ENCODE measurements at places on chromosomes 1 and 21.
A peak's percentile ranks its signal among the peaks of the same experiment; 100 is the strongest.

GRCh38 chr1:198873696-198874230, 234.9 kb downstream of the PTPRC start:
- DNase-seq = no peak

- DNase-seq = no peak
These were observed 84.6 kb downstream of the NEGR1 start for GRCh38 chr1:72197786-72198185.

DNA sequence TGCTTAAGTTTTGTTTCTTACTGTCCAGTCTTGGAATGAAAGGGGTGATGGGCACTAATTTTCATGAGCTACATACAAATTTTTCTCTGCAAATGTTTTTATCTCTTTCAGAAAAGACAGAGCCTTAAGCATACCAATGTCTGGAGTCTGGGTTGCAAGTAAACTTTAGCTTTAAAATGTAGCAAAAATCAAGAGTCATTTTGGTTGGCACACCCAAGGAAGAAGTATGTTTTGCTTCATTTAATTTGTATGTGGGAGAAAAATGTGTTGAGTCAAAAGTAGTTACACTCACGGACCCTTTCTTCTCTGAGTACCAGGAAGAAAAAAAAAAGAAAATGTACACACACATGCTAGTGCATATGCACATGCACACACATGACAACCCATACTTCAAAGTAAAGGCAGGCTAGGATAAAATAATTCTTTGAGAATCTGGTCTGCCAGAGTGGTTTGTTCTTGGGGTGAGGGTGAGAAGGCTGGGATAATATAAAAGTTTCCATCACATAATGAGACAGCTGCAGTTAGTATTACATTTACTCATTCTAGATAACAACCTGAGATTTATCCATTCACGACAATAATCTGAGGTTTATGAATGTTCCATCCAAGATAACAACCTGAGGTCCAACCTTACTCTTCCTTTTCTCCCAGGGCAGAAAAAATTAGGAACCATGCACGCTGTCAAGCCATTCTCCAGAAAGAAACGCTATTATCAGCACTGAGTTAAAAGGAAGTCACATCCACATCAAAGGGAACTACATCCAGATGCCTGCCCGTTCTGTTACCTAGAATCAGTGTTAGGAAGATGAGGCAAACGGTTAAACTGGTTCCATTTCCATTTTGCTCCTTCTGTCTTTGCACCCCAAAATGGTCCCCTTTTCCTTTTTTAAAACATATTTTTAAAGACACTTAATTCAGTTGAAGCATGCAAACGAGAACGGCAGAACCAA, 9.3 kb downstream of the DPYD start:
- no peak for DNase-seq

GRCh38 chr1:156725683-156726280, 2.5 kb upstream of the METTL25B start:
- DNase-seq = peak; percentile 64

DNA sequence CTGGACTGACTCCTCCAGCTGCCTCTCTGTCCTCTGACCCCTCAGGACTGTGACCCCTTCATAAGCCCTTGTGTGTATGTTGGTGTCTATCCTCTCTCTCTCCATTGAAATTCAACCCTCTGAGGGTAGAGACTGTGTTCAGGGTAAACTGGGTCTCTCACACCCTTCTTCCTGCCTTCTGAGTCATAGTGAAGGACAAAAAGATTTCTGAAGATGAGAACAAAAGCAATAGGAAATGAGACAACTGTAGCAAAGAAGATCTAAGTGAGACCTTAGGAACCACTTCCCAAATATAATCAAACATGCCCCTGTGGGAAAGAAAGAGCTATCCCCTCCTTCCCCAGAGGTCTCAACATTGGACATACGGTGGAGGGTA, 16.9 kb downstream of the NUAK2 start:
- DNase-seq = no peak

- DNase-seq = no peak
These were observed 63.7 kb downstream of the LEPR start for GRCh38 chr1:65483993-65484754.

DNA sequence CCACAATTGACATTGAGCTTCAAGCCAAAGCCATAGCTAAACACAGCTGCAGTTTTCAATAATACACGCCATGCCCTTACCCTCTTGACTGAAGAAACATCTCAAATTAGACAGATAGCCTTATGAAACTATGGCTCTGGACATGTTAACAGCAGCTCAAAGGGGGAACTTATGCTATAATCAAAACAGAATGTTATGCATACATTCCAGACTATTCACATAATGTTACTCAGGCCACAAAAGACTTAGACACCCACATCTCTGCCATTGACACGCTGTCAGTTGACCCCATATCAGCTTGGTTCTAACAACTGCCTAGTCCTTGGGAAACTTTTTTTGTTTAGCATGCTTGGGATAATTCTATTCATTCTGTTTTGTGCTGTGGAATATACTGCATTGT, 2.3 kb upstream of the NENF start:
- DNase-seq = no peak

- DNase-seq = no peak
These were observed 10.1 kb upstream of the CNN3 start for GRCh38 chr1:94936861-94937620.

- DNase-seq = no peak
These were observed 29.7 kb downstream of the PBX1 start for GRCh38 chr1:164588516-164589341.

DNA sequence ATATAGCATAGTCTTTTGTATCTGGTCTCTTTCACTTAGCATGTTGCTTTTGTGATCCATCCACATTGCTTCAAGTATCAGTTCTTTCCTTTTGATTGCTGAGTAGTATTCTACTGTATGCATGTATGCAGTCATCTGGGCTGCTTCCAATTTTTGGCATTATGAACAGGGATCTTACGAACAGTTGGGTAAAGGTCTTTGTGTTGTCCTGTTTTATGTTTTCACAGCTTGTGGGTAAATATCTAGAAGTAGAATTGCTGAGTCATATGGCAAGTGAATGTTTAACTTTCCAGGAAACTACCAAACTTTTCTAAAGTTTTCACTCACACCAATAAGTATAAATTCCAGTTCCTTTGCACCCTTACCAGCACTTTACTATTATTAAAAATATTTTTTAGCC, 60.9 kb downstream of the LHX4 start:
- no peak for DNase-seq

DNA sequence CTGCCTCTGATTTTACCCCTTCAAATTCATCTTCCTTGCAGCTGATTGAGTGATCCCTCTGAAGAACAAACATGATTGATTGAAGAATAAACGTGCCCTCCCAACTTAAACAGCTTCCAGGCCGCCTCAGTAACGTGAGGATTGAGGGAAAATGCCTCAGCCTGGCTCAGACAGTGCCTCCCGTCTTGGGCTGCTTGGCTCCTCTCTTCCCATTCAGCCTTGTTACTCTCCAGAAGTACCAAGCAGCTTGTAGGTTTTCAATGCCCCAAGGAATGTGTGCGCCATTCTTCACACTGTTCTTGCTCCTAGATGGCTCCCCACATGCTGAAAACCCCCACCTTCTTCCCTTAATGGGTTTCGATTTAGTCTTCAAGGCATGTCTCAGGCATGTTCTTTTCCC, 51.8 kb downstream of the ST6GALNAC5 start:
- DNase-seq = no peak

DNA sequence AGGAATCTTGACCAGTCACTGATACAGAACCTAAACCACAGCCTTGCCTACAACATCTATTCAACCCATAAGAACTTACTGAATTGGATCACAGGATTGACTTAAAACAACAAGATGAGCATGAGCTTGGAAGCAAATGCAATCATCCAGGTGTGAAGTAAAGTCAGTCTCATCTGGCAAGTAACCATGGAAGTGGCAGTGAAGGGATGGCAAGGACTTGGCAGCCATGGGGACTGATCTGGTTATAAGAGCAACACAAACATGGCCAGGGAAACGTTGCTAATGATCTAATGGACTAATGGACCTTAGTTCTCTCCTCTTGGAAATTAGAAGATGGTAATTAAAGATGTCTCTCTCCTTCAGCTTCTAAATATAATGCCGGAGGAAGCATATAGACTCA, 133.1 kb downstream of the VAV3 start:
- DNase-seq = no peak

- peak; percentile 67 for DNase-seq
These were observed 4.8 kb upstream of the CRYBG2 start for GRCh38 chr1:26358411-26359384.

DNA sequence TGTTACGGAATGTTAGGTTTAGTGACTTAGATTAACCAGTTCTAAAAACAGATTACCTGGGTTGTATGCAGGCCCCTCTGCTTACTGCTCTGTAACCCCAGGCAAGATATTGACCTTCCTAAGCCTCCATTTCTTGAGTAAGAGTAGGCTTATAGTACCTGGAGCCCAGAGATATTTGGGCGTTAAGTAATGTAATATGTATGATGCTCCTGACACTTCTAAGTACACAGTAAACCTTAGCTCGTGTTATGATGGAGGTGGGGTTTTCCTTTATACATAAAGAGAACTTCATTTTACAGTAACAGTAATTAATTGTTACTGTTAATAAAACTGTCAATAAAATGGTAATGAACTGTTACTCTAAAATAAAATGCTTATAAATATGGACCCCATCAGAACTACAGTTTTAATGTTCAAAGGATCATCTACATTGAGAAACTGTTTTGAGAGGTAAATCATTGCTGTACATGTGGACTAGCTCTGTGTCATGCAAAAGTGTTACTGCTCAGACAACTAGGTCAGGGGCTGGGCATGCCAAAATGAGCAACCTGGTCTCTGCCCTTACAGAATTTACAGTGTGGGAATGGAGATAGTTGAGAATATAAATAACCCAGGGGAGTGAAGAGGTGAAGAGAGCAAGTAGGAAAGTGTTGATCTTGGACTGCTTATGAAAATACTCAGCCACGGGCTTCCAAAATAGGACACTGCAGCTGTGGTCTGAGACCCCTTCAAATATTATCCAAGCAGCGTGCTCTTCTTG, 26.6 kb downstream of the LRRC8C start:
- peak; percentile 20 for DNase-seq

DNA sequence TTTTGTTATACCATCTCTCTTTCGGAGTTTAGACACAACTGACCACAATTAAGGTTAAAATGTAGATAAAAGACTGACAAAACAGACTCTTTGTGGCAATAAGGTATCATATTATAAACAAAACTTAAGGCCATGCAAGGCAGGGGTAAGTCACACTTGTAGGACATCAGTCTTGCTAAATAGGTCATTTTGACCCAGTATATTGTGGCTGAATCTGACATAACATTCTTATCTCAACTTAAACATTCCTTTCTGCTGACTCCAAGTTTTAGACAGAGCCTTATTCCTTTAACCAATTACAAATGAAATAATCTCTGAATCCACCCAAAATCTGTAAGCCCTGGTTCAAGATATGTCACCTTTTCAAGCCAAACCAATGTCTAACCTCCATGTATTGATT, 733.4 kb upstream of the B3GALT2 start:
- no peak for DNase-seq

DNA sequence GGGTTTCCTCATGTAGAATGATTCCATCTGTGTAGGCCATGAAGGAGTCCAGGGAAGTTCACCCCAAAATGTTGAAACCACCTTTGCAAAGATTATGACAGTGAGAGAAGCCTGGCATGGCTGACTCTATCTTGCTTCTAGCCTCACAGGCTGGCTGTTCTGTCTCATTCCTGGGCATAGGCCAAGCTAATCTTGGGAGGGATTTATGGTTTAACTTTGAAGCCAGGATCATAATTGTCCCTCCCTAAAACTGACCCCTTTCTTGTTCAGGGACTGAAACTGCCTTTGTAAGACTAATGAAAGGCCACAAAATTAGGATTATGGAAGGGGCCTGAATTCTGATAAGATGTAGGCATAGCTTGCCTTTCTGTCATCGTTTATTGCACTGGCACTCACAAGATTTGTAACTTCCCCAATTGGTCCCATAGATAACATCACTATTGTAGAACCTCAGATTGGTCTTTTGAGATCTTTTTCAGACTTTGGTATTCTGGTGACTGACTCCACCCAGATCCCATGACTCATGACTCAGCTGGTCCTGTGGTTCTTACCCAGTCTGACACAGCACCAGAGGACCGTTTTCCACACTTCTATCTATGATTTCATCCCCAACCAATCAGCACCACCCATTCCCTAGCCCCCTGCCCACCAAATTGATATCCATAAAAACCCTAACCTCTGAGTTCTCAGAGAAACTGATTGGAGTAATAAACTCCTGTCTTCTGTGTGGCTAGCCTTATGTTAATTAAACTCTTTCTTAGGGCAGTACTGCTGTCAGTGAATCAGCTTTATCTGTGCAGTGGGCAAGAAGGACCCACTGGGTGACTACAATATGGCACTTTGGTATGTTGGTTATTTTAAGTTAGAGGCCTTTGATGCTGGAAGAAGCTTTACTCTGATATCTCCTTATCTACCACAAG, 13.6 kb upstream of the LAMTOR5 start:
- no peak for DNase-seq

DNA sequence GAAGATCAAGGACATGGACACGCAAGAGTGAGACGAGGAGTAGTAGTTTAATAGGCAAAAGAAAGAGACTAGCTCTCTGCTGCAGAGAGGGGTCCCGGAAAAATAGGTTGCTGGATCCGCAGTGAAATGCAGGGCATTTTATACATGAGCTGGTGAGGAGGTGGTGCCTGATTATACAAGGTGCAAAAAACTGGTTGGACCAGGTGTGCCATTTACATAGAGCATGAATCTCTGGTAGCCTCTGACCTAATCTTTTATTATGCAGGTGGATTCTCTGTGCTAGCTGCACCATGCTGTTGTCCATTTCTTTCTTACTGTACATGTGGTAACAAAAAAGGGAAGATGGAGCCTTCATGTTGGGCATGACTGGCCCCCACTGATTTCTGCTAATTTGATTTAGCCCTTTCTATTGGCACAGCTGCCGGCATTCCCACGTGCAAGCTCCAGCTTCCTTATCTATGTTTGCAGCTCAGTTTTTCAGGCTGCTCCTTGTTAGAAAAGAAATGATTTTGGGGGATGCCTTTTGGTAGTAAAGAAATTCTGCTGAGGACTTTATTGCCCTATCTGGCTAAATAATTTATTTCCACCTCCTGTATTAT, 548.1 kb downstream of the BRINP3 start:
- DNase-seq = no peak

- DNase-seq = no peak
These were observed 9.7 kb upstream of the ATAD3B start for GRCh38 chr1:1461721-1462317.

DNA sequence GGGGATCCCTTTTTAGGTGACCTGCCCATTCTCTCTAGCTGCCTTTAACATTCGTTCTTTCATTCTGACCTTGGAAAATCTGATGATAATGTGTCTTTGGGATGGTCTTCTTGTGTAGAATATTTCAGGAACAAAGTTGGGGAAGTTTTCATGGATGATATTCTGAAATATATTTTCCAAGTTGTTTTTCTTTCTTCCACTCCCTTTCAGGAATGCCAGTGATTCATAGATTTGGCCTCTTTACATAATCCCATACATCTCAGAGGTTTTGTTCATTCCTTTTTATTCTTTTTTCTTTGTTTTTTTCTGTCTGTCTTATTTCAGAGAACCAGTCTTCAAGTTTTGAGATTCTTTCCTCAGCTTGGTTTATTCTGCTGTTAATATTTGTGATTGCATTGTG, 13.9 kb upstream of the SCMH1 start:
- DNase-seq = no peak

- no peak for DNase-seq
These were observed 63.7 kb downstream of the DYRK1A start for GRCh38 chr21:37430184-37430821.

- peak; percentile 58 for DNase-seq
These were observed 50.0 kb upstream of the SLC19A1 start for GRCh38 chr21:45592208-45592619.

GRCh38 chr21:33852485-33852884, 63.1 kb downstream of the ATP5PO start:
- no peak for DNase-seq
